ENCODE measurements at places on chromosomes 2 and 18. TPM values are rescaled to one million over a fixed set of nuclear protein-coding genes. Genes with fewer than 3 reads are reported as not detected.

- H3K27me3 ChIP-seq, result no peaks in the 10 kb centered on the region
- H3K36me3 ChIP-seq, result peaks cover 16% of the 10 kb centered on the region
- no peak overlapping the region for H3K4me3 ChIP-seq
- DNase-seq, result no peak
- H3K4me1 ChIP-seq, result no peaks in the 10 kb centered on the region
Observed at GRCh38 chr2:112121682-112122254, 16.4 kb upstream of the FBLN7 start.

The TBR1 gene
- total RNA-seq, result not detected

- no peaks in the 10 kb centered on the region for H3K4me1 ChIP-seq
- H3K27ac ChIP-seq, result no peak overlapping the region
- H3K4me3 ChIP-seq, result no peak overlapping the region
- no peaks in the 10 kb centered on the region for H3K36me3 ChIP-seq
- no peaks in the 10 kb centered on the region for H3K27me3 ChIP-seq
- DNase-seq, result no peak
Observed at GRCh38 chr2:194545978-194546377, 1111.0 kb upstream of the SLC39A10 start.

The EML6 gene
- 1.1 TPM for total RNA-seq

GRCh38 chr18:46756025-46756558 lies 761 bp downstream of the ST8SIA5 start:
- H3K4me1 ChIP-seq, result no peaks in the 10 kb centered on the region
- H3K27me3 ChIP-seq, result peaks cover 49% of the 10 kb centered on the region
- no peak overlapping the region for H3K4me3 ChIP-seq
- no peaks in the 10 kb centered on the region for H3K36me3 ChIP-seq
- no peak for DNase-seq
- no peak overlapping the region for H3K27ac ChIP-seq

- peak; percentile 48 for DNase-seq
- peak overlapping the region; percentile 7 for H3K4me3 ChIP-seq
- no peaks in the 10 kb centered on the region for H3K36me3 ChIP-seq
- H3K27me3 ChIP-seq, result no peaks in the 10 kb centered on the region
- peak overlapping the region; percentile 53 for H3K27ac ChIP-seq
- H3K4me1 ChIP-seq, result peaks cover 10% of the 10 kb centered on the region
Observed at GRCh38 chr2:18545384-18545783, 15.1 kb downstream of the RDH14 start.

The GREB1L gene
- total RNA-seq, result 0.36 TPM

GRCh38 chr2:128313931-128314347 lies 4.7 kb downstream of the HS6ST1 start:
- H3K27ac ChIP-seq, result no peak overlapping the region
- H3K27me3 ChIP-seq, result no peaks in the 10 kb centered on the region
- H3K4me1 ChIP-seq, result peaks cover 13% of the 10 kb centered on the region
- peak; percentile 79 for DNase-seq
- peaks cover 6% of the 10 kb centered on the region for H3K36me3 ChIP-seq

DNA sequence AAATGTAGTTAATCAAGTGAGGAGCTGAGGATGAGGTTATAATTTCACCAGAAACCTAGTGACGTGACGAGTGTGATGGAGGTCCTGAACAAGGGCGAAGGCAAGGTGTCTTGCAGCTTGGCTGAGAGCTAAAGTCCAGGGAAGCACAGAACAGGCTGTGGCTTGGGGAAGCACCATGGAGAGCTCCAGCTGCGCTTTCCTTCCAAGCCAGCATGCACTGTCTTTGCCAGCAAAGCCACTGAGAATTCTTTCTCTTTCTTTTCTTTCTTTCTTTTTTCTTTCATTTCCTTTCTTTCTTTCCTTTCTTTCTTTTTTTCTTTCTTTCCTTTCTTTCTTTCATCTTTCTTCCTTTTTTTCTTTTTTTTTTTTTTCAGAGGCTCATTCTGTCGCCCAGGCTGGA lies 239.3 kb downstream of the FBXO15 start:
- DNase-seq, result no peak
- H3K36me3 ChIP-seq, result no peaks in the 10 kb centered on the region
- H3K4me3 ChIP-seq, result no peak overlapping the region
- no peaks in the 10 kb centered on the region for H3K4me1 ChIP-seq

The NDC80 gene
- total RNA-seq, result 2.2 TPM

The CIB4 gene
- not detected for total RNA-seq

GRCh38 chr2:27021253-27022049 lies 11.3 kb upstream of the TMEM214 start:
- peaks cover 15% of the 10 kb centered on the region for H3K4me1 ChIP-seq
- peaks cover 17% of the 10 kb centered on the region for H3K36me3 ChIP-seq
- no peak overlapping the region for H3K27ac ChIP-seq

The TNS1 gene
- 45.7 TPM for total RNA-seq

DNA sequence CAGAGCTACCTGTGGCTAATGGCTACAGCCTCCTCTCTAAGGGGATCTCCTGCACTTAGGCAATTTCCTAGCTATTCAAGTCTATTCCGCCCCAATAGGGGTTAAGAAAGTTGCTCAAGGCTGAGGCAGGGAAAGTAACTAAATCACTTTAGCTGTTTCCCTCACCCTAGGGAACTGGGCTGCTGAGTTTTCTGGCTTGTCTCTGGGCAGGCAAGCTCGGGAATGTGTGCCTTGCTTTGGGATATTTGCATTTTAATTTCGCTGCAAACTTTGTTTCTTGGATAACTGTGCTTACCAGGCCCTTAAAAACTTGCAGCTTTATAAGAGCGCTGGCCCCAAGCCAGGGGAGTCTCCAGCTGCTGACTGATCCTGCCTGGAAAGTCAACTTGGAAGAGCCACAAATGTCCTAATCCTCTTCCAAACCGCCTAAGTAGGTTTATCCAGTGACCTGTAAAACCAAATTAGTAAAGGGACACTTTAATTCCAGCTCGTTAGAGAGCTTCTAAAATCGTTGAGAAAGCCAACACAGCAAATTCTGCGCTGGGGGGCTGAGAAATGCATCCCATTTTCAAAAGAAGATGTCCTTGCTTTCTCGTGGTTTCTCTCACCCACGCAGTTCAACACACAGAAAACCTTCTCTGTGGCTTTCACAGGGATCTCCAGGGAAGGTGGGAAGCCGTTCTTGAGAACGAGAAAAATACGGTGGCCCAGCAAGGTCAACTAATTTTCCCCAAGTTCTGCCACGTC lies 59.5 kb upstream of the SP3 start:
- no peaks in the 10 kb centered on the region for H3K27me3 ChIP-seq
- H3K4me3 ChIP-seq, result peak overlapping the region; percentile 37
- H3K27ac ChIP-seq, result peak overlapping the region; percentile 75
- H3K36me3 ChIP-seq, result no peaks in the 10 kb centered on the region
- peaks cover 25% of the 10 kb centered on the region for H3K4me1 ChIP-seq

All from osteoblast (primary cell).